Inflammatory macrophage treated with lipopolysaccharide for 1 hour (primary cell): ENCODE measurements at places on chromosomes 6 and 20.

DNA sequence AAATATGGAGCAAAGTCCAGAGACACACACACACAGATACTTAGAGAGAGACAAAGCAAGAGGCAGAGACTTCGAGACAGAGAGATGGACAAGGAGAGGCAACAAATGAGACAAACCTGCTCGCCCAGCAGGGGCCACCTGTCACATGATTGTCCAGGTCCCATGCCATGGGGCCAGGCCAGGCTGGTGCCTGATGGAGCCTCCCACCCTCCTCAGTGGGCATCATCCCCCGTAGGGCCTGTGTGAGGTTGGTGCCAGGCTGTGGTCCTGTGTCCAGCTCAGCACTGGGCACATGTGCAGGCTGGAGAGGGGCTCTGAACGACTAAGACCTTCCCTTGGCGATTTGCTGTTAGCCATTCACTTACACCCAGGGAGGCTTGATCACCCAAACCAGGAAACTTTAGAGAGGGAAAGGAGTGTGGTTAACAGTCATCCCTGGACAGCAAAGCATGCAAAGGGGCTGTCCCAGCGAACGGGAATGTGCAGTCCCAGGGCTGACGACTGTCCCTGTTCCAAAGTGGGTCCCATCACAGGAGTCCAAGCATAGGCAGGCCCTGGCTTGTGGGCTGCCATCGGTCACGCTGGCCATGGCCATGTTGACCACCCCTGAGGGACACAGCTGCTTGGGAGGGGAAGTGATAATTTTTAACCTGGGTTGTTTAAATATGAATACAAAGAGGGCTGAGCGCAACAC lies 38.4 kb upstream of the PHACTR3 start:
- no peak for DNase-seq

DNA sequence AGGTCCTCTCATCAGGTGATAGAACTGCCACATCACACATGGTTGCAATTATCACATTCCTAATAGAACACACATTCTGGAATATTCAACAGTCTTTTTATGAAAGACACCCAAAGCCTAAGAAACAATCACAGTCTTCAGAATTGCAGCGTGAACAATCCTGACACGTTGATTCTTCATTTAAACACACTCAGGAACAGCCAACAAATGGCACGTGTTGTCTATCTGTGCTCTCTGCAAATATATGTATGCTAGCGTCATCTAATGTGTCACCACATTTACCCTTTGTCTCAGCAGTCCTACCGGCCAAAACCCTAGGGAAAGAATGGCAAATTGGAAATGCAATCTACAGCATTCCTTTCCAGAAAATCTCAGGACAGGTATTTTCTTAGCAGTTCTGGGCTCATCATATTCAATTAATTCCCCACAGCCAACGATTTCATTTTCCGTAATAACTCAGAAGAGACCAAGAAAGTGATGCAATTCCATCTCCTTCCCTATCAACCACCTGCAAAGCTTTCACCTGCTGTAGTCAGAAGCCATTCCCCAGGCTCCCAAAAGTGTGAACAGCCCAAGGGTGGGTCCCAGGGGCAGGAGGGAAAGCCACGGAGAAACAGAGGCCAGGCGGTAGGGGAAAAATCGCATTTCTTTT lies 280.3 kb upstream of the JARID2 start:
- no peak for DNase-seq

DNA sequence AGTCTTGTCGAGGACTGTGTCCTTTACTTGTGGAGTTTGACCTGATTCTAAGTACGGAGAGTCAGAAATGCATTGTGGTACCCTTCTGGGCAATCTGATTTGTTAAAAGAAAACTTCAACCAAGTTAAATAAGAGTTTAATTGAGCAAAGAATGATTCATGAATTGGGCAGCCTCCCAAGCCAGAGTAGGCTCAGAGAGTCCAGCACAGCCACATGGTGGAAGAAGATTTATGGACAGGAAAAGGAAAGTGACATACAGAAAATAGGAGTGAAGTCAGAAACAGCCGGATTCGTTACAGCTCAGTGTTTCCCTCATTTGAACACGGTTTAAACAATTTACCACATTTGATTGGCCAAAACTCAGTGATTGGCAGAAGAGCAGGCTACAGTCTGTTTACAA lies 329.2 kb downstream of the DHX35 start:
- no peak for DNase-seq

DNA sequence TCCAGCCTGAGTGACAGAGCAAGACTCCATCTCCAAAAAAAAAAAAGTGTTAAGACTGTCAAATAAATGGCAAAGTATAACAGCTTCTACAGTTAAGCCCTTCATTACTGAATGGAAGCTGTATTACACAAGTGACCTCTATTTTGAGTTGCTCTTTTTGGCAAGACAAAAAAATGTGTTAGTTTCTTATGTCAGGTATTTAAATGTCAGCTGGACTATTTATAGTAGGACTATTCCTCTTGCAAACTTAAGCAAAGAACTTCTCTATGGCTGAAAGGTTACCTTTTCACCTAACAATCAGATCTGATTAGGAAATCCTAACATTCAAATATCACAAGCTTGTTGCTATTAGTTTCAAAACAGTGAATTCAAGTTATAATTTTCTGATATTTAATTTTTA lies 12.4 kb downstream of the UBE2V1 start:
- no peak for DNase-seq

- DNase-seq = no peak
These were observed 52.0 kb upstream of the PLEKHG1 start for GRCh38 chr6:150547502-150548222.

- no peak for DNase-seq
These were observed 6.9 kb upstream of the MANBAL start for GRCh38 chr20:37282556-37282955.

GRCh38 chr20:35301426-35301825 lies 9.2 kb upstream of the FAM83C start:
- DNase-seq = no peak

DNA sequence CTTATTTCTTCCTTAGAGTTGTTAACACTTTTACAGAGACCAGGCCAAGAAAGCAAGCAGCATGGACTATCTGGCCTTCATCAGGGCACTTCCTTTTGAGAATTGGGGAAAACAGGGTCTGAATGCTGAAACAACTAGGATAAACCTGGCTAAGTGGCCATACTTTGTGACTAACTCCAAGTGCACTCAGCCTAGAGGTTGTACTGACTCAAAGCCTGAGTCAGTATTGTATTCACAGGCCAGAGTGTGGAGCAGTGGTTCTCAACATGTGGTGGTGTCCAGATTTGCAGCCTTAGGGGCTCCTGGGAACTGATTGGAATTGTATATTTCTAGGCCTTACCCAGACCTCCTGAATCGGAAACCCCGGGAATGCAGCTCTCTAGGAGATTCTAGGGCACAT lies 20.1 kb downstream of the SEC23B start:
- DNase-seq = no peak

DNA sequence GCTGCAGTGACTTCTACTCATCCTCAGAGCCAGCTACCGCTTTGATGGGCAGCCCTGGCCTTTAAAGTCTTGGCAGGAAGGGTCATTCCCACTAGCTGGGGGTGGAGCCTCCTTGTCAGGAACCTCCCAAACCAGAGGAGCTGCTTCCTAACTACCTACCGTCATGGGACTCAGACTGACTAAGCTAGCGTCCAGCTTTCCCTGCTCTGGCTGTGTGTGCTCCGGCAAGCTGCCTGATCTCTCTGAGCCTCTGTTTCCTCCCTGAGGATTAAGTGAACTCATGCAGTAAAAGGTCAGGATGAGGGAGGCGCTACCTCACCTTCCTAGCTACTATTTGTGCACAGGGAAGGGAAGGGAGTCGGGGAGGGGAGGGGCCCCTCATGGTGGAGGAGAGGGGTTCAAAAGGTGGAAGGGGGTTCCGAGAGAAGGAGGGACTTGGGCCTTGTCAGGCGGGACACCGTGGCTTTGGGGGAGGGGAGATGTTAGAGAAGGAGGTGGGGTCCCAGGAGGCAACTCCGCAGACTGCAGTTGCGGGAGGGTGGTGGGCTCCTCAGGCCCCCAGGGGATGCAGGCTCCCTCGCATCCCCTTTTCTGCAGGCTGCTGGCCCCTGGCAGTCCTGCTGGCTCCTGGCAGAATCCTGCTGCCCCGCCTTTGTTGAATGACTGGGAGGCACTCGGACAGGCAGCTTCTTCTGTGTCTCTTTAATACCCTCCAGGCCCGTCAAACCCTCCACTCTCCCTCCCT lies 9.8 kb downstream of the DUSP15 start:
- no peak for DNase-seq

DNA sequence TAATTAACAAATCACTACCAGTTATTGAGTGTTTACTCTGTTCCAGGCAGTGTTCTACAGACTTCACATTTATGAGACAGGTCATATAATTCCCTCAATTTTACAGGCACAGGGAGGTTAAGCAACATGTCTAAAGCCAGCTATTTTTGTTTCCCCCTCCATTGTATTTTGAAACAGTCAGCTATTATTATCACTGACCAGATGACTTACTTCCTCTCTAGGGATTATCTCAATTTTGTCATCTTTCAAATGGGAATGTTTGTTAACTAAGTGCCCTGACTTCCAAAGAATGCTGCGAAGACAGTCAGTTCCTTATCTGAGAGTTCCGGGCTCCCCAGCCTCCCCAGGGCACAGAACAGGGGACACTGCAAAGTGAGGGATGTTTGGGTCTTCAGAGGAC lies 5.6 kb upstream of the CNPY3 start:
- DNase-seq = peak; percentile 86

- no peak for DNase-seq
These were observed 492.1 kb downstream of the MAFB start for GRCh38 chr20:40196846-40197436.

DNA sequence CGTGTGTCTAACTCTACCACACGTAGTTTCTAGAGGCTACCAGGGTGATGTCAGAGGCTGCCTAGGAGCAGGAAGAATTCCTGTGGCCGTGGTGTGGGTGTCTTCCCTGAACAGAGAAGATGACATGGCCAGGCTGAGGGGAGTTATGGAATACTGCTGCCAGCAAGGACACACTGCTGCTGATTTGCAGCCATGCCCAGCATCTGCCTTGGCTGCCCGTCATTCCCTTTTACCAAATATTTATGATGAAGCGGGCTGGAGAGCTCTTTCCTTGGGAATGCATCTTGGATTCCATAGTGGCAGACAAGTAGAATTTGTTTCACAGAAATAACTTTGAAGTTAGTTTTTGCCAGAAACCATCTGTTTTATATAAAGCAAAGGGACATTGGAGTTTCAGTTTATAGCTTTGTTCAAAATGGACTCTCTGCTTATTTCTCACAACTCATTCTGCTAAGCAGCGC lies 80.8 kb upstream of the VSTM2L start:
- no peak for DNase-seq

GRCh38 chr6:109453156-109453555 lies 2.4 kb downstream of the MICAL1 start:
- no peak for DNase-seq

DNA sequence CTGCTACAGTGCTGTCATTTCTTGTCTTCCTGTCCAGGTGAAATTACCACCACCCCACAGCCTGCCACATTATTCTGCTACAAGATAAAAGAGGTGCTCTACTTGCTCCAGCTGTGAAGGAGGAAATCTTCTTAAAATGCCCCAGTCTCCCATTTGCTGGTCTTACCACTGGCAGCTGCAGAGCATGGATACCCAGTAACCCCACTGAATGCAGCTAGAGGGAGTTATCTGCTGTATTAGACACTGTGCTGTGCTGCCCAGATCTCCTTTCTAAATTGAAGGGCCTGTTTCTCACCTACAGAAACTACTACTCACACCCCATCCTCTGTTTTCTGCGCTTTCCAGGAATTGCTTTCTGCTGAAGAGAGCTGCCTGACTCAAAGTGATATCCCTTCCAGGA lies 517.8 kb downstream of the PKHD1 start:
- DNase-seq = no peak

- no peak for DNase-seq
These were observed 23.0 kb downstream of the TFB1M start for GRCh38 chr6:155291291-155291690.

GRCh38 chr6:52284131-52284459 lies 447 bp downstream of the MCM3 start:
- DNase-seq = no peak

- no peak for DNase-seq
These were observed 43.1 kb upstream of the PHACTR3 start for GRCh38 chr20:59561228-59561605.

GRCh38 chr6:64062960-64063683 lies 427.5 kb downstream of the PHF3 start:
- DNase-seq = no peak

- no peak for DNase-seq
These were observed 7.8 kb upstream of the APMAP start for GRCh38 chr20:25000268-25000801.

- DNase-seq = peak; percentile 16
These were observed 101.1 kb downstream of the DLGAP4 start for GRCh38 chr20:36407199-36407733.

DNA sequence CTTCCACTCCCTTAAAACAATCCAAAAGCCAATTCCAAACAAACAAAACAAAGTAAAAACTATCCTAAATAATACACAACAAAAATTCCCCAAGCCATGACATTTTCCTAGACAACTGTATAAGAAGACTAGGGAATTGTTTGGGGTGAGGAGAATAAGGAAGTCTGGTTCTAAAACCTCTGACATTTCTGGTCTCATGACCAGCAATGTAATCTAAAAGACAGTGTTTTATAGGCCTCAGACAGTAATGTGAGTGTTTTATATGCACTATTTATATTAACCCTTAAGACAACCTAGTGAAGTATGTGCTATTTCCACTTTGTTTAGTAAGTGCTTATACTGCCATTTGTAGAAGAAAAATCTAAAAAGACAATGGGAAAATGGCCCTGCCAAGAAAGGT lies 13.0 kb upstream of the RCAN2 start:
- DNase-seq = no peak

GRCh38 chr6:98579079-98579478 lies 255.3 kb upstream of the POU3F2 start:
- DNase-seq = no peak

DNA sequence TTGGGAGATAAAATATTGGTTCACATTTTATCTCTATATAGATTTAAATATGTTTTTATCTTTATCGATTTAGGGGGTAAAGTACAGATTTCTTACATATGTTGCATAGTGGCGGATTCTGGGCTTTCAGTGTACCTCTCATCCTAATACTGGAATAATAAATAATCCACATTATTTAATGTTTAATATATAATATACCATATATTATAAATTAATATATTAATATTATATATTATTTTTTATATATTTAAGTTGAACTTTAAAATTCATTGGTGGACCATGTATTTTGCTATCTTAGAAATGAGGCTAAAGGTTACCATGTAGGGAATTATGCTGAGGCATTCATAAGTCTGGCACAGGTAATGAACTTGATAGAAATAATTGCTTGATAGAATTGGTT lies 89.6 kb upstream of the POPDC3 start:
- DNase-seq = no peak

DNA sequence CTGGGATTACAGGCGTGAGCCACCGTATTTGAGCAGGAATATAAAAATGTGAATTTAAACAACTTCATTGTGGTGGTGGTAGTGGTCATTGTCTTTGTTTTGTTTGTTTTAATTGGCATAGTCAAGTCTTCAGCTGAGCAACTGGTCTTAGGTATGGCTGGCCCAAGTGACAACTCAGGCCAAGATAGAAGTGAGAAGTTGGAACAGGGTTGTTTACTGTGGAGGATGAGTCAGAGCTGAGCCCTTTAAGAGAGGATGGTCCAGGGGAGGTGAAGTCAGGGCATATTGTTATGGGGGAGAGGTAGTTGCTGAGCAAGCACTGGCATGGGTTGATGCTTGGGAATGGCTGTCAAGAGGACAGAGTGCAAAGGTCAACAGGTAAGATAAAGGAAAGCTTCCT lies 308.2 kb downstream of the FARS2 start:
- no peak for DNase-seq
